ENCODE measurements at places on chromosomes 12 and 14. TPM values are rescaled to one million over a fixed set of nuclear protein-coding genes. Genes with fewer than 3 reads are reported as not detected.

C3AR1 gene
- 1.8 TPM for total RNA-seq

SIX4 gene
- total RNA-seq = 0.27 TPM

GRCh38 chr12:87464565-87464964 lies 564.6 kb downstream of the C12orf50 start:
- no peak for DNase-seq

HAL gene
- 0.91 TPM for total RNA-seq

FAIM2 gene
- total RNA-seq = 3.6 TPM

ADAMTS20 gene
- not detected for total RNA-seq

Measured in colonic mucosa (tissue), 4 donors.